ENCODE measurements at places on chromosomes 7 and 10.

- no peak for DNase-seq
Measured at GRCh38 chr10:24834869-24835268, 111.2 kb upstream of the ARHGAP21 start.

- DNase-seq = no peak
Measured at GRCh38 chr10:4868357-4868657, 42.3 kb downstream of the AKR1E2 start.

- DNase-seq = no peak
Measured at GRCh38 chr7:28144266-28144665, 36.3 kb downstream of the JAZF1 start.

GRCh38 chr7:132361146-132361545 is 215.1 kb downstream of the PLXNA4 start:
- DNase-seq = no peak

DNA sequence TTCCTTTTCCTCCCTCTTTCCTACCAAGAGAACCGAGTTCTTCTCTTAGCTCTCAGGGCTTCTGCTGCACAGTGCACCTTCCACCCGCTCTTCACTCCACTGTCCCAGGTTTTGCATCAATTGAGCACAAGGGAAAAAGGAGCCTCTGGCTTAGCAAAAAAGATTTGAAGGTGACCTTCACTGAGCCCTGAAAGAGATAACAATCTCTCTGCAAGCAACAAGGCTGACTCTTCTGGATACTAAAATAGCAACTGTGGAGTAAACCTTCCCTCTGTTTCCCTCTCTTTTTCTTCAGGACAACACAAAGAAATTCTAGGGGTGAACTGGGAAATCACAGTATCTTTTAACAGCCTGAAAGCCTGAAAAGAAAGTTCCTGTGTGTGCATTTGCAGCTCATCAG is 354.7 kb upstream of the PODXL start:
- DNase-seq = no peak

DNA sequence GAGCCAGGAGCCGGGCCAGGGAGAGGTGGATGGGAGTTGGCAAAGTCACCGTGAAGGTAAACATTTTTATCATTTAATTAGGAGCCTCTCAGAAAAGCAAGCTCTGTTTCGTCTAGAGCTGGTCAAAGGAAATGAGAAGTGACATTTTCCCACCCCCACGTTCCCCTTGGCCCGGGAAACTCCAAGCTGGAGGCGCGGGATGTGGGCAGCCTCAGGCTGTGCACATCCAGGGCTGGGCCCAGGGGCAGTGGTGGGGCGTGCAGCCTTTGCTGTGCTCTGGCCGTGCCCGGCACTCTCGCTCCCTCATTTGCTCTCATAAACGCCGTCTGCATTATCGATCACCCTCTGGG is 135.6 kb upstream of the RET start:
- no peak for DNase-seq

GRCh38 chr10:17023386-17024298 is 106.0 kb downstream of the CUBN start:
- DNase-seq = peak; percentile 67

- DNase-seq = no peak
Measured at GRCh38 chr10:128098631-128099030, 27.6 kb downstream of the MKI67 start.

GRCh38 chr7:101644879-101645278 is 15.8 kb upstream of the MYL10 start:
- DNase-seq = no peak

DNA sequence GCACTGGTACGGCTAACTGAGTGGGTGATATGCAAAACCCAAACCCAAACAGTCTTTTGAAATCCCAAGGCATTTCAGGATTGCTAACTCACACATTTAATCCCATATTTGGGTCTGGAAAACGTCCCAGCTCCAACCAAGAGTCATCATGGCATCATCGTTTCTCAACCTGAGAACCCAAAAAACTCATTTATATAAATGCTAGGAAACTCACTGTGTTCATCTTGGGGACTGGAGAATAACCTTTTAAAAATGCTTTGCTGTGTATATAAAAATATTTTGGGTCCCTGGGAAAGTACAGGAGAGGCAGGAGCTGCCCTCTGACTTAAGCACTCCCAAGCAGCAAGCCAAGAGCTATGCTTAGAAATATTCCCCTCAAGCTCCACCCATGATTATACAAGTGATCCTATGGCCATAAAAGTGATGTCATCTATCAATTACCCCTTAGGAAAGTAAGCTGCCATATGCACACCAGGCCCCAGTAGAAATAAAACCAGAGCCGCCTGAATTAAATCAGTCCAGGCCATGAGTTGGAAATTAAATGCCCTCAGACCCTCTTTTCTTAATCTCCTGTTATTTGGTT is 352.1 kb downstream of the FRMD4A start:
- DNase-seq = no peak

DNA sequence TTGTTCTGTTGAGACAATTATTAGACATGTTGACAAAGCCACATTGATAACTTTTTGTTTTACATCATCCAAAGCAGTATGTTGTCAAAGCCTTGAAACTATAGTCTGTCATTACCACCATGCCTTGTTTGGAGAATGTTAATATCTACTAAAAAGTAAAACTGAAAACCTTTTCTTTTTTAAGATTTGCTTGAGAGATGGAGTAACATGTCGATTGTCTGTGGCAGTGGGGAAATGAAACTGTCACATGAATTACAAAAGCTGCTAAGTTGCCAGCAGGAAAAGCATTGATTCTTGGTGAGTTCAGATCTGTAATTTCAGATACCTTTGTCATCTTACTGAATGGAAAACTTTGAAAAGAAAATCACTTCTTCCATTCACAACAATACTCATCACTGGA is 69.1 kb downstream of the TFPI2 start:
- no peak for DNase-seq

- no peak for DNase-seq
Measured at GRCh38 chr7:3280445-3280844, 20.6 kb upstream of the SDK1 start.

GRCh38 chr7:105346593-105347322 is 42.0 kb downstream of the SRPK2 start:
- DNase-seq = no peak

- DNase-seq = no peak
Measured at GRCh38 chr7:79455173-79455790, 1.8 kb upstream of the MAGI2 start.

GRCh38 chr10:31753681-31754080 is 174.9 kb downstream of the ARHGAP12 start:
- DNase-seq = no peak

DNA sequence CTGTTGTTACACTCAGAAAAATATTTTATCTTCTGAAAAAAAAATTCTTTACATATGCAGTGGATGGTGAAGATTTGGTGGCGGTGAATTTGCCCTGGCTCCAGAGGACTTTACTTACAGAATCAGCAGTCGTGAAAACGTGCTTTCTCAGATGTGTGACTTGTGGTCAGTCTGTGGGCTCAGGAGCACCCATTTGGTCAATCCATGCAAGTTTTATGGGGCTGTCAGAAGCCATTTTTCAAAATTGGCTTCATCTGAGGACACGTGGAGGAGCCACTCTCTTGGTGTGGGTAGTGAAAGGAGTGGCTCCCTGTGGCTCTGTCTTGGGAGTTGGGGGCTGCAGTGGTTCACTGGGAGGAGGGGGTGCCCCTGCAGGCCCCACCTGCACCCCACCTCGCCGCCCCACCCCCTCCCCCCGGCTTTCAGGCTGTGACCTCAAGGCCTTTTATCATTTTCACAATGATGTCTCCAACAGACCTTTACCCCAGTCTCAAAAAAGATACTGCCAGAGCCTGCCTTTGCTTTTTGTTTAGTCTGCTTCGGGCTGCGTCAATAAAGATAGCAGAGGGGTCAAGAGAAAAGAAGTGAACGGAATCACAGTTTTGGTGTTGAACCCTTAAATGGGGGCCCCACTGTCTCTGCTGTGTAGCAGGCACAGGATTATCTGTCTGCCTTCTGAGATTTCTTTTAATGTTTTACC is 137.4 kb downstream of the MGMT start:
- no peak for DNase-seq

- no peak for DNase-seq
Measured at GRCh38 chr7:131057015-131057793, 270.5 kb upstream of the MKLN1 start.

GRCh38 chr7:142896741-142897379 is 11.3 kb upstream of the TRPV6 start:
- DNase-seq = no peak

DNA sequence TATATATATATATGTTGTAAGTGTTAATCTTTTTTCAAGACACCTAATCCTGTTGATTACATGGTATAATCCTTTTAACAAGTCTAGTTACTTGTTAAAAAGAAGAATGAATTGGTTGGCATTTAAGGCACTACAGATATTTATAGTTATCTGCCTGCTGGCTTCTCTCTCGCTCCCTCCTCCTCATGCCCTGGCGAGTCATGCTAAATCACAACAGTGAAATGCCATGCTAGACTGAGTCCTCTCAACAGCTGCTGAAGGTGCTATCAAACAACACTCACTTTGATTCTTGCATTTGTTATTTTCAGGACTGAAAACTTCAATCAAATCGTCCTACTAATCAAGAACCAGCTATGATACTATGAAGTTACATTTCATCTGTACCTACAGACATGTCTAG is 15.4 kb downstream of the NRAP start:
- no peak for DNase-seq

GRCh38 chr7:65269150-65269856 is 104.4 kb upstream of the ZNF92 start:
- no peak for DNase-seq

GRCh38 chr10:125711110-125711750 is 8.3 kb upstream of the EDRF1 start:
- DNase-seq = no peak

DNA sequence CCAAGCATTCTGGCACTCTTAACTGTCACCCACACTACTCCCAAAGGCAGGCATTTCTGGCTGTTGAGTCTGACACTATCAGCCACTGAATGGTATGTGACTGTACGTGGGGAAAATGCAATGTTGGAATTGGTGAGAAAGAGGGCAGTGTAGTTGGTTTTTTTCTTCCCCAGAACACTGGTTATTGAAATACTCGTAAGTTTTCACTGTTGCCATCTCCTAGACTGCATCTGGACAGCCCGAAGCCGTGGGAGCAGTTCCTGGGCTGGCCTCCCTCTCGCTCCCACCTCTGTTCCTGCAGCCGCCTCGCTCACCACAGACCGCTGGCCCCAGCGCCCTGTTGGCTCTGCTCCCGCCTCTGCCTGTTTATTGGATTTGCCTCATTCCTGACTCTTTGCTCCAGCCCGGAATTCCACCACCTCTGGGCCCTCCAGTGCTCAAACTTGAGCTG is 5.7 kb downstream of the PLCE1 start:
- no peak for DNase-seq

DNA sequence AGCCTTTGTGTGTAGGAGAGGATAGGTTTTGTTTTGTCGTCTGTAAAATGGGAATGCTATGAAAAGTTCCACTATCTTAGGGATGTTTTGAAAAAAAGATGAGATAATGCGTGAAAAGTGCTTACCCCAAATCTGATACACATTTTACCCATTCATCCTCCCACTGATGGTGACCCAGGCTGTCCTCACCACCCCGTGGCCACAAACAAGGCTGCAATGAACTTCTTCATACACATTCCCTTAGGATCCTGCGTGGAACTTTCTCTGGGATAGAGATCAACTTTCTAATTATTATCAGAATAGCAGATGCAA is 399 bp upstream of the OGDHL start:
- no peak for DNase-seq

DNA sequence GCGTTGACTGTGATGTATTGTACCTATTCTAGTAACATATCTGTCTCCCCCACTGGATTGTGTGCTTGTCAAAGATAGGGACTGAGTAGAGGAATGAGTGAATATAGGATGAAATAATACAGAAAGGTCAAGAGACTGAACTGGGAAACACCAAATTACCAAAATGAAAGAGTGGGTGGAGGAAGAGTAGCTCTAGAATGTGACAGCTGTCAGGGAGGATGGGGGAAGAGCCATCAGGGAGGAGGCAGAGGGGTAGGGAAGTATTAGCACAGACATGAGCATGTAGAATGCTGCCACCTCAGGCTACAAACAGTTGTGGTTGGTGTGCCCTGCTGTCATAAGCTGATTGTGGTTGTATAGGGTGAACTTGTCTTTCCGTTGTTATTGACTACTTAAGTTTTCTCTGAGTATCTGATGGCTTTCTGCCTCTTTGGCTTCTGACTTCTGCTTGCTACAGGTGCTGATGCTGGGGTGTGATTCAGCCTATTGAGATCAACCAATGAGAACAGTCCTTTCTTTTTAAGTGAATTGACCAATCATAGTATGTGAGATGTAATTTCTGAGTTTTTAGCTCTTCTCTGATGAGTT is 5.6 kb downstream of the CCSER2 start:
- peak; percentile 37 for DNase-seq

DNA sequence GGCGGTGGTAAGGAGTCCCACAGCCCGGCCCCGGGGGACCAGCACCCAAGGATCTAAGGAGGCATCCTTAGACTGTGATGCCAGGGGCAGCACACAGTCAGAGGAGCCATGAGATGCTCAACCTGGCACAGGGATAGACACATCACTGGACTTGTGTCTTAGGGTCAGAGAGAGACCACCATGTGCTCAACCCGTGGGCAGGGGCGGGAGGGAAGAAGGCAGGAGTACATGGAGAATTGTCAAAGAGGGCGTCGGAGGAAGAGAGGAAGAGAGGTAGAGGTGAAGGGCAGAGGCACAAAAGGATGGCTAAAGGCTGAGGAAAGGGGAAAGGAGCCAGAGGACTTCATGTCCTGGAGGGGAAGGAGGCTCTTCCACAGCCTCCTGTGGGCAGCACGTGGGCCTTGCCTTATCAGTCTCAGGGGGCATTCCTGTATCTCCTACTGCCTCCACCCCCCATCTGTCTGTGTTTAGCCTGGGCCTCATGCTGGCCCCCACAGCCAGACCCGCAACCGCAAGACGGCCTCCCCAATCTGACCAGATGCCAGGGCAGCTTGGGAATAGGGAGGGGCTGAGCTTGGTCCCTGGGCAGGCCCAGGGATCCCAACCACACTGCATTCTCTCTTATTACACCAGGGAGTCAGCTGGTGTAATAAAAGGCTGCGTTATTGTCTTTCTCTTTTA is 2.2 kb downstream of the ADCY1 start:
- no peak for DNase-seq

DNA sequence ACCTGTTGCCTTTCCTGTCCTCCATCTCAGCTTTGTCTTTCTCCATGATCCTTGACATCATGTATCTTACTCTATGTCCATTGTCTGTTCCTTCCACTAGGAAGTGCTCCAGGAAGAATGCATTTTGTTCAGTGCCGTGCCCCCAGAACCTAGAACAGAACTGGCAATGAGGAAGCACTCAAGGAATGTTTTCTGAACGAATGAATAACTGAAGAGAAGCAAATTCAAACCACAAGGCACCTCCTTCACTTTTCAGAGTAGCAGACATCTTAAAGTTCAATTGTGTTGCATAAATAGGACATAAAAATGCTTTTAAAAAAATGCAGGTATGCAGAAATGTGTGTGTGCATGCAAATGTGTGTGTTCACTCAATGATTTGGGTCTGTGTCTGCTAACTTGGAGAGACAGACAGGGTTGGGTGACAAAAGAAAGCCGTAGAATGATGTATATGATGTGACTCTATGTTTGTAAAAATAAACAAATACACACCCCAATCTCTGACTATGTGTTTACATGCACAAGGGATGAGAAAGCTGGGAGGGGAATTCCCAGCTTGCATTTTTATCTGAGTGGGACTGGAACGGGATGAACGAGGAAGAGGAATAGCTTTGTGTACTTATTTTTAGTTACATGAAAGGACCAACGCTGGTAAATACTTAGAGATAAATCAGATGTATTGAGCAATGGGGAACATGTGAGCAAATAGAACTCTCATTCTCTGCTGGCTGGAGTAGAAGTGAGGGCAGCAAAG is 237.7 kb downstream of the FANK1 start:
- DNase-seq = no peak

- DNase-seq = no peak
Measured at GRCh38 chr7:113092762-113093161, 6.1 kb upstream of the GPR85 start.

Data from stimulated activated CD8-positive, alpha-beta memory T cell treated with anti-CD3 and anti-CD28 coated beads, Interleukin-4, amount 100 ng/mL, for 4 hours (primary cell).